ENCODE measurements at places on chromosomes 5 and 9.

GRCh38 chr5:69105996-69106906 is 12.4 kb downstream of the SLC30A5 start:
- DNase-seq: no peak

DNA sequence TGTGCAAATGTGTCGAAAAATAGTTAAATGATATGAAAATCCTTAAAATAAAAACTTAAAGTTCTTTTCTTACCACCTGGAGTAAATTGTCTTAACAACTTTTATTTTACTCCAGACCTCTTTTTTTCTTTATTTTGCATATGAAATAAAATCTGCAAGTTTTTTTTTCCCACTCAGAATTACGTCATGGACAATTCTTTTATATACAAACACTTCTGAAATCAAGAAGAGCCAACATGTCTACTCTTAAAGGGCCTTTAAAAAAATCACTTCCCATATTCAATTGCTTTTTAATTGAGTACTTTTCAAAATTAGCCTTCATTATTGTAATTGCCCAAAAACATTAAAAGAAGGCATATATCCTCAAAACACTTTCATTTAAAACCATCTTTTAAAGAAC is 37.7 kb upstream of the ZFAND5 start:
- no peak for DNase-seq

DNA sequence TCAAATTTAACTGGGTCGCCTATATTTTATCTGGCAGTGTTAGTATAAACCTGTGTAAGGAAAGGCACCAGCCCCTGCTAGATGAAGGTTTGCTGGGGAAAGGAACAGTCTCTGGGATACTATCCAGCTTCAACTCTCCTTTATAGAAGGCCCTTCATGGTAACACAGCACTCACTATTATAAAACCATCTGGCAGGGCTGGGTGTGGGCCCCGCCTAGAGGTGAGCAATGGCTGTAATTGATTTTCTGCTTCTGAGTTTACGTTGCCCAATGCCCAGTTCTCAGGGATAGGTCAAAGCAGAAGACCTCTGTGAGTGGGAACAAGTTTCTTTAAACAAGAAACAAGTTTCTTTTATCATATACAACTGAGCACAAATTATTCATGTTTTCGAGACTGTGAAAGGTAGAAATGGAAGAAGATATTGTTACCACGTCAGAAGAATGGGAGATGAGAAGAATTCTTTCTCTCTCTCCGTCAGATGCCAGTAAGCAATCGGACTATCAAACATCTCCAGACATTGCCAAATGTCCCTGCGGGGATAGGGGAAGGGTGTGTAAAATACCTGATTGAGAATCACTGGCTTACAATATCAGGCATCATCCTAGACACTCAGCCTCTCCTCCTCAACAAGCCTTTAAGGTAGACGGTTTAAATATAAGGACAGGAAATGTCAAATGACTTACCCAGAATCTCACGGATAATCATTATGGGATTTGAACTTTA is 205.9 kb downstream of the PDZD2 start:
- DNase-seq: no peak

DNA sequence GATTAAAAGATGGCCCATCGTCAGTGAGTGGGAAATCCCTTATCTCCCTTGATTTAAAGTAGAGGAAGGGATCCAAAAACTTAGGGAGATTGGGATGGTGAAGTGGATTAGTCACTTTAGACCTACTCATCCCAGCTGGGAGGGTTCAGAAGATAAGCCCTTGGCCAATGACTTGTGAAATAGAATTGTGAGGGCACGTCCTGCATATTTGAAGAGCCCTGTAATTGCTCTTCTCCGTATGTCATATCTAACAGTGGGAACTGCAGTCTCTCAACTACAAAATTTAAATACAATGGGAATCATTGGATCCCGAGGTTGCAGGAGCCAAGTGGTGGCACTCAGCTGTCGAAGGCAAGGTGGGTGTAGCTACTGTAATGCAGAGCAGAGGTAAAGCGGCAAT is 65.4 kb upstream of the C9orf72 start:
- DNase-seq: no peak

GRCh38 chr9:133054194-133054890 is 7.4 kb upstream of the CEL start:
- DNase-seq: no peak

DNA sequence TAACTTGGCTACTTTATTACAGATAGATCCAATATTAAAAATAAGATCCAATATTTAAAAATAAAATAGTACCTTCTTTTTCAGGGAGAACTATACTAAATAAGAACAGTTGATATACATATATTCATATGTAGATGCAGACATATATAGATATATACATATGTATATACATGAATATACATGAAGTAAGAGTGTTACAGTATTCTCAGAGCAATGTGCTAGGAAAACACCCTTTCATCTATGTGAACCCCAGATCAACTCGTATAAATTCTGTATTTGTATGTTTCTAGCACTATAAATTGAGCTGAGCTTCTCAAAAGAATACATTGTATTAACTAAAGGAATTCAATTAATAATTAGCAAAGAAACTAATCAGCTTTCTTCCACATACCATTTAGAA is 287.6 kb downstream of the PDE4D start:
- DNase-seq: no peak

DNA sequence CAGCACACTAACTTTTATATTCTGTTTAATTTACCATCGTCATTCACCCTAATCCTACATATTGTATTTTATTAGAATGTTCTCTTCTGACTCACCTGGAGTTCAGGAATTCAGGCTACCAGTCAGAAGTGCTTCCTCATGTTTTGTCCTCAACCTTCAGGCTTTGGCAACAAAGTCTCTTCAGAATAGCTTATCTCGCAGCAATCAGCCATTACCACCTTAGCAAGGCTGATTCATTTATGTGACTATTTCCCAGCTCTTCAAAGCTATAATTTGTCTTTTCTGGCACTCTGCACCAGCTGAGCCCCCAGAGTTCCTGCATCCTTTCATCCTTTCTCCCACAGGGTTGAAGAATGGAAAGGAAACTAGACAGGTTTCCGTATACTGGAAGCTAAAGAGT is 365.5 kb upstream of the CDH18 start:
- no peak for DNase-seq

GRCh38 chr5:87076411-87076810 is 191.3 kb upstream of the RASA1 start:
- no peak for DNase-seq

GRCh38 chr5:61822584-61822983 is 483.4 kb upstream of the KIF2A start:
- no peak for DNase-seq

DNA sequence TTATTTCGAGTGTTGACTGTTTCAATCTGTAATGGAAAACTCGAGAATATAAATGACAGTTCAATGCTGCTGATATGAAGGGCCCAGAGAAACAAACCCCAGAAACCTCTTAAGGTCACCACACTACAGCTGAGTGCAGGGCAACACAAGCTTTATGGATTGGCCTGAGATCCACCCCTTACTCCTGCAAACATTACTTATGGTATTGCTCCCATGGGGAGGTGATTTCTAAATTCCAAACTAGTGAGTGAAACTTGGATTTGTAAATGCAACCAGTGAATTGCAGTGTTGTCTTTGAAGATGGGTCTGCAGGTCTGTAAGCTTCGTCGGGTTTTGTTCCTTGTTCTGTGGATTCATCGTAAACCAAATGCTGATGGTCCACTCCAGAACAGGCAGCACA is 85.4 kb downstream of the NTRK2 start:
- DNase-seq: no peak

DNA sequence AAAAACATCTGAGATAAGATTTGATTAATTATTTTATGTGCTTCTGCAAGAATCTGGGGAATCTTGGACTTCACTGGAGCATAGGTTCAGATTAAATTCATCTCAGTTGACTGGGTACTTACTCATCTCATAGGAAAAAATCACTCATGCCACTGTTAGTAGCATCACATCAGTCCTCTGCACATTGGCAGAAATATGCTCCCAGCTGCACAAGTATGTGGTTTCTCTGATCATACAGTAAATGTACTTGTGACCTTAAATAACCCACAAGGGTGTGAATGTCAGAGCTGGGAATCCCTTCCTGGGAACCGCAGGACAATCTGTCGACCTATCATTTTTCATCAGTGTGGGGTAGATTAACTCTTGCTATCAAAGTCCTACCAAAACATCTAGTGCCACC is 203.7 kb upstream of the SLC24A2 start:
- DNase-seq: no peak

- no peak for DNase-seq
Measured at GRCh38 chr9:89353989-89354388, 35.7 kb downstream of the SECISBP2 start.

- DNase-seq: no peak
Measured at GRCh38 chr9:3922846-3923245, 377.0 kb downstream of the GLIS3 start.

DNA sequence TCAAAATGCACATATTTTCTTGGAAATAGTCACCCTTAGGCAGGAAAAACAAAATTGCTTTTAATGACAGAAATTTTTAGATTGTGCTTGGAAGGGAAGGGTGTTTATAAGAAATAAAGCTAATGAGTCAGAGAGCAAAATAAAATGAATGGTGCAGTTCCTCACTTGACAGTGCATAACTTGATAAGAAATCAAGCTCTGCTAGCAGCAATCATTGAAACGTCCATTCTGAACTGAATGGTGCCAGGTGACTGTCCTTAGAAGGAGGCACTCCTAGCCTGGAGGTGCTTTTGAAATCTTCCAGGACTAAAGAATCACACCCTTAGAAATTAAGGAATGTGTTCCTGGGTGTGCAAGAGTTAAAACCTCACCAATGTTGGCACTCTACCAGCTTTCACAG is 202.5 kb downstream of the EFNA5 start:
- DNase-seq: no peak

DNA sequence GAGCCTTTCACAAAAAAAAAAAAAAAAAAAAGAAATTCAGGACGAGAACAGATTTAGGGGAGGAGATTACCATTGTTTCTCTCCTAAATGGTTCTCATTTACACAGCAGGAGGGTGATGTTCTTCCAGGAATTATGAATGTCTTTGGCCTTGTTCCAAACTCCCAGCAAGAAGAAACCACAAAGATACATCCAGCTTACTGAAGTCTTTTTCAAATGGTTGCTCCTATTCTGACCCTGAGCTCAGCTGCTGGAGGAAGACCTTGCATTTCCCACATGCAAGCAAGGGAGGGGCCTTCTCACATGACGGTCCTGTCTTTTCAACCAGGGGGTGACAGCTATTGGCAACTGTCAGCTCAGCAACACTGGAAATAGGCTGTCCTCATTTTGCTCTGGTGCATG is 203.0 kb upstream of the VLDLR start:
- no peak for DNase-seq

- no peak for DNase-seq
Measured at GRCh38 chr9:134192951-134193731, 28.8 kb upstream of the RNU6ATAC start.

- DNase-seq: no peak
Measured at GRCh38 chr9:111866976-111867375, 29.6 kb upstream of the UGCG start.

DNA sequence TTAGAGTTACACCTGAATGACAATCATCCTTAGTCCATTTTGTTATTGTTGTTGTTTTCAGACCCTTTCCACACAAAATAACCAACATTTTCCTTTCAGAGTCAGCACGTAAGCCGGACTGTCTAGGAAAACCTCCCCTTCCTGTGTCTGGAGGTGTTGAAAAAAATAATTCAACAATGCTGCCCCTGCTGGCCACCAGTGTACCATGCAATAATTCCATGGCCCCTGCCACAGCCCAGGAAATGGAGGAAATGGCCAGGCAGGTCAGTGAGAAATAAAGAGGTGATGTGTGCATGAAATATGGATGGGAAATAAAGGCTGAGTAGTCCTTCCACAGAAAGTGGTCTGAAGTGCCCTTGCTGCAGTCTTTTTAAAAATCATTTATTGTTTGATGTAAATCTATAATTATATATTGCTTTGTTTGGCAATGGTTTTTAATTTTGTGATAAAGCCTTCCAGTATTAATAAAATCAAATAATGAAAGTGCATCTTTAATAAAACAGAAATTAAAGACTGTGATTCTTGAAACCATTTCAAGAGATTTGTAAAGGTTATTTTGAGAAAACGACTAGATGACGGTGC is 152.8 kb upstream of the PAPPA start:
- no peak for DNase-seq

- no peak for DNase-seq
Measured at GRCh38 chr5:134468921-134469400, 56.5 kb upstream of the JADE2 start.

GRCh38 chr5:77936365-77936693 is 160.2 kb upstream of the TBCA start:
- no peak for DNase-seq

DNA sequence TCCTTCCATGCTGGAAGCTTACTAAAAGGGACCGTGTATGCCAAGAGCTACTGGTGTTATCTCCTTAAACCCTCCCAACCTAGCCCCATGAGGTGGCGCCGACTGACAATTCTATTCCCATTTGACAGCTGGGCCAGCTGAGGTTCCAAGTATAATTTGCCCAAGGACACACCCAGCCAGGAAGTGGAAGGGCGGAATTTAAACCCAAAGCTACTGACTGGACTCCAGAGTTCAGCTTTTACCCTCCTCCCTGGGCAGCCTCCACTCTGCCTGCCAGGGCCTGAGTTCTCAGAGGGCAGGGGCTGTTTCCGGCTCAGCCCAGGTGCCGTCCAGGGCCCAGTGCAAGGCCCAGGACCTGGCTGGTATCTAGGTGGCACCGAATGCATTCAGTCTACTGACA is 71.8 kb downstream of the C9orf50 start:
- no peak for DNase-seq

DNA sequence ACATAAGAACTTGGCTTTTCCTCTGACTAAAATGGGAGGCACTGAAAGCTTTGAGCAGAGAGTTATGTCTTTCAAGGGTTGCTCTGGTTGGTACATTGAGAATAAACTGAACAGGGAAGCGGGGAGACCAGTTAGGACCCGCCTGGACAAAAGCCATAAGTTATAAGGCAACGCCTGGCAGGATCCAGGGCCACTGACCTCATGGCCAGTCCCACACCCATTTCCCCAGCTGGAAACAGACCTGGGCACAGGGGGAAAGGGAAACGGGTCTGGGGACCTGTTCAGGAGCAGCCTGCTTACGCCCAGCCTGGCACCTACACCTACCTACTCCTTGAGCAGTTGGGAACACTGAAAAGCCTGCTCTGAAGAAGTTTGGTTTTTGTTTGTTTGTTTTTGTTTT is 1.3 kb downstream of the SPINK4 start:
- DNase-seq: no peak

DNA sequence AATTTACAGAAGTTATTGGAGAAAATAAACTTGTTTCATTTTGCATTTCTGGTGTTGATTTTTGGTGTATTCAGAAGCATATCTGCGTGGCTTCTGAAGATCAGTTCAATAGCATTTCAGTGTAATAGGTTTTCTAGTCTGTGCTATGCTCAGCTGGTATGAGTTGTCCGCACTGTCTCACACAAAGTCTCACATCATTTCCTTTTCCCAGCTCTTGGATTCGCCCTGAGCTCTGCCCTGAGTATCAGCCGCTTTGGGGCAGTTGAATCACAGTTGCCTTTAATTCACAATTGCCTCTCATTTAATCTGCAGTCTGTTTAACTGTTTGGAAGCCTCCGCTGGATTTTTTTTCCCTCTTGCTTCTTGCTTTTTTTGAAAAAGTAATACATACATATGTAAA is 6.4 kb upstream of the TTC23L start:
- DNase-seq: no peak

GRCh38 chr5:57550132-57550531 is 67.5 kb upstream of the ACTBL2 start:
- DNase-seq: no peak

Measured in stimulated activated CD4-positive, alpha-beta T cell treated with anti-CD3 and anti-CD28 coated beads, Interleukin-1b, Interleukin-23, amount 100 ng/mL, for 1 hour (primary cell).